Stimulated activated CD8-positive, alpha-beta memory T cell treated with anti-CD3 and anti-CD28 coated beads, Interleukin-4, amount 100 ng/mL, for 1 hour (primary cell): ENCODE measurements at places on chromosomes 7 and 10.

GRCh38 chr10:102599565-102600327 lies 44.5 kb upstream of the TRIM8 start:
- DNase-seq = no peak

DNA sequence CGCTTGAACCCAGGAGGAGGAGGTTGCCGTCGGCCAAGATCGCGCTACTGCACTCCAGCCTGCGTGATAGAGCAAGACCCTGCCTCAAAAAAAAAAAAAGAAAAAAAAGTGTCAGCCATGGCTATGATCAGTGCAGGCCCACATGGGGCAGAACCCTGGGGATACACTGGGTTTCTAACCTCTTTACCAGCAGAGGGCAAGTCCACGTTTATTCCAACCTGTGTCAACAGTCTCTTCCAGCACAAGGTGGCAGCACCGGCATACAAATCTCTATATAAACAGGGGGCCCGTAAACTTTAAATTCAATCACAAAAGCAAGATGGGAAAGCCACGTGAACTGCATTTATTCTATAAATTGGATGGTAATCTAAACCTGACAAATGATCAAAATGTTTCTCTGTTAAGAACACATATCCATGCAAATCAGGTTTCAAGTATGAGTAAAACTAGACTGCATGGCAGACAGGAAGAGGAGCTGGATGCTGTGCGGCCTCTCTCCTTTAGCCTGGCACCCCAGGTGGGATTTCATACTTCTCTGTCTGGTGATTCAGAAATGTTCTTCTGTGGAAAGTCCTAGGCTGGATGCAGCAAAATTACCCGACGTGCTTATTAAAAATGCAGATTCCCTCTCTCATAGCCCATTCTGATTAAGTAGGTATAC lies 60.0 kb upstream of the STEAP1B start:
- DNase-seq = no peak

GRCh38 chr10:114603948-114604347 lies 54.1 kb downstream of the ABLIM1 start:
- no peak for DNase-seq

DNA sequence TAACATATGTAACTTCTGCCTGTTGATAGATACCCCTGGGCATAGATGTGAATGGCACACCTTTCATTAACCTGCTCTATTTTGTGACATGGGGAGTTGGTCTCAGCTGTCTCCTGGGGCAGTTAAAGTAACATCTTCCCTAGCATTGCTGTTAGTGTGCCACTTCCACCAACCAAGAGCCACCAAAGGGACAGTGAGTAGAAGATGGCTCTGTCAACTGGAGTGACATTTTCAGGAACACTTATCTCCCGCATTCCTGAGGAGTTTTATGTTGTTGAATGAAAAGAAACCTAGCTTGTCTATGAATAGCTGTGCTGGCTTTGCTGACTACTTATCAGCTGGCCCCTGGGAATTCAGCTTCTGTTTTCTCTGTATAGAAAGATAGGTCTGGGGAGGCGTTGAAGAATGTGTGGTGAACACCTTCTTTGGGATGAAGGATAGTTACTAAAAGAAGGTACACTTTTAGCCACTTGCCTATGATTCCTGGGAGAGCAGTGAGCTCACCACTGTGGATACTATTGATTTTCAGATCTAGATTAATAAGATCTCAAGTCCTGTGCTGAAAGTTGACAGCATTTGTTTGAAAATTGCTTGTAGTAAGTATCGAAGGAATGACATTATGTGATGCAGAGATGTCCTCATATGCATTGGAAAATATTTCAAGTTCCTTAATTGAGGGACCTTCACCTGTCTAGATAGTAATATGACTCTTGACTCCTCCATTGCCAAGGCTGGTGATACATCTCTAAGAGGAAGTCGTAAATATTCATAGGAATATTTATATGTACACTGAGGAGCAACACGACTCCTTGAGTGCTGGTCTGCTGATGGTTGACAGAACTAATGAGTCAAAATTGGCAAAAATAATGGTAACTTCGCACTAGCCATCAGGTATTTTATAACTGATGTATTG lies 7.6 kb downstream of the STARD3NL start:
- DNase-seq = no peak

- DNase-seq = no peak
These were observed 30.2 kb upstream of the ANKRD2 start for GRCh38 chr10:97542169-97543024.

- no peak for DNase-seq
These were observed 57.4 kb downstream of the ITGB8 start for GRCh38 chr7:20388084-20388483.
